ENCODE measurements at places on chromosomes 2 and 18. TPM values are rescaled to one million over a fixed set of nuclear protein-coding genes. Genes with fewer than 3 reads are reported as not detected.

GNAL gene
- 0.08 TPM for polyA plus RNA-seq

SFTPB gene
- not detected for polyA plus RNA-seq

RBKS gene
- 7.2 TPM for polyA plus RNA-seq

TUBA3E gene
- not detected for polyA plus RNA-seq

- DNase-seq = no peak
Measured at GRCh38 chr2:149653831-149654445, 66.4 kb upstream of the MMADHC start.

- DNase-seq = peak; percentile 37
Measured at GRCh38 chr2:71130905-71131244, 441 bp downstream of the MPHOSPH10 start.

GRCh38 chr18:7349181-7349837 lies 118.4 kb downstream of the LRRC30 start:
- DNase-seq = no peak

DNA sequence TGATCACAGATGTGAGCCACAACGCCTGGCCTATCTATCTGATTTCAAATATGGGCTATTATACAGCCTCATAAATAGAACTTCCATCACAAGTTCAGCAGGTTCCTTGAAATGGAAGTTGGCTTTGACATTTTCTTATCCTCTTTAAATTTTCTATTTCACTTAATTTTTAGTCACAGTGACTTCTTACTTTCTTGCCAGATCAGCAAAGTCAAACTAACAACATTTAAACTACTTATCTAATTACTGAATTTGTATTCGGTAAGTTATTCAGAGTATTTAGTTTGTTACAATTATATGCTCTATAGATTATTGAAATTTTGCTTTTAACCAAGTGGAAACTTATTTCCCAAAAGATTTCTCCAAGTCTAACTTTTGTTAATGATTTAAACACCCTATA lies 108.2 kb downstream of the BAZ2B start:
- DNase-seq = no peak

- DNase-seq = no peak
Measured at GRCh38 chr18:22981274-22982133, 48.4 kb downstream of the RBBP8 start.

DNA sequence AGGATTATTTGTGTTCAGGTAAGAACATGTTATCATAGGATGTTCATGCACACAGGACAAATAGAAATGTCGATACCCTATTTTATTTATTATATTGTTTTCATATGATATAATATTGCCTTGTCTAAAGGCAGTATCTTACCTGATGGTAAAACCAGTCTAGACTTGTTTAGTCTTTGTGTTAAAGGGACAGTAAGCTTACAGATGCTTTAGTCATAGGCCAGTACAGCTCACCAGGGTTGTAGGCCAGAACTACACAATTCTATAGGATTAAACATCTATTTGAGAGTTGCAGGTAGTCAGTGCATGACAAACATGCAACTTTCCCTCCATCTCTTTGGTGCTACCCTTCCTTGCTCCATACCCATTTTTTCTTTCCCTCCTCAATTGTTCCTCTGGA lies 158.5 kb downstream of the GALNT3 start:
- no peak for DNase-seq

- no peak for DNase-seq
Measured at GRCh38 chr2:20526160-20526559, 79.3 kb downstream of the RHOB start.

DNA sequence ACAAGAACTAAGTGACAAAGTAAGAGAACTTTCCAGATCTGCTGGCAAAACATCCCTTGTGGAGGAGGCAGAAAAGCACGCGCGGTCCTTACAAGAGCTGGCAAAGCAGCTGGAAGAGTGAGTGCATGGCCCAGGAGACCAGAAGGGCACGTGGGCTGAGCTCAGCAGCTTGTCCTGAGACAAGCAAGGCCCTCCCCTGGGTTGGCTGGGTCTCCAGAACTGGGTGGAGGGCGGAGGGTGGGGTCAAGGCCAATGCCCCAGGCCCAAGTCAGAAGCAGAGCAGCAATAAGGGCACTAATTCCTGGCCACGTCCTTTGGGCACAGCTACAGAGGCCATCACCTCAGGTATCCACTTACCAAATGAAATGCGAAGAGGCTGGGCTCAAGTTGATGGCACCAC lies 110.6 kb upstream of the TTC39C start:
- no peak for DNase-seq

- DNase-seq = no peak
Measured at GRCh38 chr2:186771850-186772463, 77.0 kb downstream of the ZSWIM2 start.

DNA sequence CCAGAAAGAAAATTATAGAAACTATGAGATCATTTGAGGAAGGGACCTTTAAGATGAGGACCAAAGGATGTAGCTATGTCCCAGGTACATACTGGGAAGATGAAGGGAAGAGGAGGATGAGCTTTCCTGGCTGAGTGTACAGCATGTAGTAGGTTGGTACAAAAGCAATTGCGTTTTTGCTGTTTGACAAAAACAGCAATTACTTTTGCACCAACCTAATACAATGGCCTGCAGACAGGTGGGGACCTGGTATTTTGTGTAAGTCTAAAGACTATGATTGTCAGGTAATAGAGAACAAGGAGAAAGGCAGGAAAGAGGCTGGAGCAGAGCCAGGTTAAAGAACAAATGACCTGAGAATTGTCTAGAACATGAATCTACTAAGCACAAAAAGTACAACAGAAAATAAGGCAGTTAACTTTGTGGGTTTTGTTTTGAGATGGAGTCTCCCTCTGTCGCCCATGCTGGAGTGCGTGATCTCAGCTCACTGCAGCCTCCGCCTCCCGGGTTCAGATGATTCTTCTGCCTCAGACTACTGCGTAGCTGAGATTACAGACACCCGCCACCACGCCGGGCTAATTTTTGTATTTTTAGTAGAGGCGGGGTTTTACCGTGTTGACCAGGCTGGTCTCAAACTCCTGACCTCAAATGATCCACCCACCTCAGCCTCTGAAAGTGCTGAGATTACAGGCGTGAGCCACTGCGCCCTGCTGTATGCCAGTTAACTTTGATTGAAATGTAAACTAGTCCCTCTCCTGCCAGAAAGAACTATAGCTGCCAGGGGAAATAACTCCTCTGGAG lies 3.2 kb upstream of the TGOLN2 start:
- no peak for DNase-seq

- DNase-seq = no peak
Measured at GRCh38 chr18:48698707-48699106, 159.9 kb downstream of the CTIF start.

All from SK-N-SH (cell line).